Posterior vena cava (tissue), 2 donors: ENCODE measurements at places on chromosomes 4 and X. TPM values are rescaled to one million over a fixed set of nuclear protein-coding genes. Genes with fewer than 3 reads are reported as not detected.

Gene TMSB4X
- 3,954 TPM for total RNA-seq

Gene ARHGEF6
- total RNA-seq = 14.2 TPM

Gene ADRA2C
- total RNA-seq = 56.4 TPM

GRCh38 chr4:37793562-37793961 lies 32.9 kb upstream of the PGM2 start:
- DNase-seq = no peak

DNA sequence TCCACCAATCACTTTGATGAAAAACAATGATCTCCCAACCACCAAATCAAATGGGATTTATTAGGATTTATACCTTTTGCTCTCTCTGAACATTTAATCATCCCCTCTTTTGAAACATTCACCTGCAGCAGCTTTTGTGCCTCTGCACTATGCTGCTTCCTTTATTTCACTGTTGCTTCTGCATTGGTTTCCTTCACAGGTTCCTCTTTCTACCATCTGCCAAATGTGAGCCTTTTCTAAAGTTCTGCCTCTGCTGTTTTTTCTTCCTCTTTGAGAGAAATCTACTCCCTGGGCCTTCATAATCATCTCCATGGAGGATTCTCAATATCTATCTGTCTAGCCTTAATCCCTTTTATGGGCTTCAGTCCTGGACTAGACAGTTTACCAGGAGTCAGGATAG lies 24.7 kb downstream of the CUL4B start:
- DNase-seq = no peak
